ENCODE measurements at places on chromosomes 1 and 21.

- no peak for DNase-seq
Measured at GRCh38 chr1:187909382-187909781, 1080.6 kb downstream of the PLA2G4A start.

- no peak for DNase-seq
Measured at GRCh38 chr1:212302745-212303383, 17.7 kb downstream of the PPP2R5A start.

DNA sequence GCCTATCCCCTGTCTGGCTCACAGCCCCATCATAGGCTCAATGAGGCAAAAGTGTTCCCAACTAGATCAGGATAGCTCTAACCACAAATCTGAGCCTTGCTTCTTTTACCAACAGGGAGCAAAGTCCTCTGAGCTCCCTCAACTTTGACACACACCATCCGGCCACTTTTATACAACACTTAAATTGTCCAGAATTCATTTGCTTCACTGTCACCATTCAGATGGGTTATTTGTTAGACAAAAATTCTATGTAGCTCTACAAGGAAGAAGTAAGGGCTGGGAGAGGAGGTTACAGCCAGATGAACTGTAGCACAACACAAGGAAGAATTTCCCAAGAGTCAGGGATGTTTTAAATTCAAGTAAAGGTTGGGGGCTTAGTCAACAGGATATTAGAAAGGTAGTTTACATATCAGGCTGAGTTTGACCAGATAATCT is 50.8 kb downstream of the TGFBR3 start:
- no peak for DNase-seq

- DNase-seq, result no peak
Measured at GRCh38 chr21:36255663-36256062, 64.3 kb upstream of the MORC3 start.

DNA sequence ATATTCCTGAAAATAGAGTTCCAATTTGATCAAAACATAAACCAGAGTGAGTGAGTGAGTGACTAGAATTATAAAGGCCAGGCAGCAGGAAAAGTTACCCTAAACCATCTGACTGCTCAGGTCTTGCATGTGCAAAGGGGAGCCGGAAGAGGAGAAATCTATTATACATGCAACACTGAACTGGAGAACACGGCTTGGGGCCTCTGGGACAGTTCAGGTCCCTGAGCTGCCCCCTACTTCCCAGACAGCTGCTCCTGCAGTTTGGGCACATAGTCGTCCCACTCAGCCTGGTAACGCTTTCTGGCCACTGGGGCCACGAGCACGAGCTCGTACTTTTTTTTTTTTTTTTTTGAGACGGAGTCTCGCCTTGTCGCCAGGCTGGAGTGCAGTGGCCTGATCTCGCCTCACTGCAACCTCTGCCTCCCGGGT is 40.1 kb downstream of the PTPRC start:
- DNase-seq, result no peak

GRCh38 chr1:106278716-106279115 is 777.8 kb upstream of the PRMT6 start:
- no peak for DNase-seq

GRCh38 chr1:187474336-187474735 is 645.6 kb downstream of the PLA2G4A start:
- no peak for DNase-seq

- DNase-seq, result no peak
Measured at GRCh38 chr21:46099476-46099875, 1.6 kb downstream of the COL6A2 start.

DNA sequence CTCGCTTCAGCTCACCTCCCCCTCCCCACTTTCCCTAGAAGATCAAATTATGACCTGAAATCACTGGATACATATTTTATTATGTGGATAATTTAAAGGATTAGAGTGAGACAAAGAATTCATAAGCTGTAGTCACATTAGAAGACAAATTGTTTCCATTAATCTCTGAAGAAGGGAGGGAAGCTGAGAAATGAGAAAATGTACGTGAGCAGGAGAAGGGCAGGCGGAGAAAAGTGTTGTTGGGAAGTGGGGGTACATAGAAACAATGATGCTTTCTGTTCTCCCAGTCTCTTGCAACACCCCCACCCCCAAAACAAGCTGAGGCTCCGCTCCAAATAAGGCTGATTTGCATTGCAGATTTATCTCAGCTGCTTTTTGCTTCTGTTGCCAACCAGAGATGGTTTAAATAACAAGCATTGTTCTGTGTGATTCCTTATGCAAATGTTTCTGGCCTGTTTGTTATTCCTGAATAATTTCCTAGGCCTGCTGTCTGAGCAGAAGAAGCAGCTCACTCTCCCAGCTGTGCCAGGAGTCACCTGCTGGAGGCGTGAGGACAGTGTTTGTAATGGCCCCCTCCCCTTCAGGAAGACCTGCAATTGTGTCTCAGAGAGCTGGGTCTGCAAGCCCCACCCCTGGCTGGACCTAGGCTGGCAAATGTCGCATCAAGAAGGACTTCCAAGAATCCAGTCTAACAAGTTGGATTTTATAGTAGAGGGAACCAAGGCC is 121.8 kb upstream of the TNR start:
- no peak for DNase-seq

DNA sequence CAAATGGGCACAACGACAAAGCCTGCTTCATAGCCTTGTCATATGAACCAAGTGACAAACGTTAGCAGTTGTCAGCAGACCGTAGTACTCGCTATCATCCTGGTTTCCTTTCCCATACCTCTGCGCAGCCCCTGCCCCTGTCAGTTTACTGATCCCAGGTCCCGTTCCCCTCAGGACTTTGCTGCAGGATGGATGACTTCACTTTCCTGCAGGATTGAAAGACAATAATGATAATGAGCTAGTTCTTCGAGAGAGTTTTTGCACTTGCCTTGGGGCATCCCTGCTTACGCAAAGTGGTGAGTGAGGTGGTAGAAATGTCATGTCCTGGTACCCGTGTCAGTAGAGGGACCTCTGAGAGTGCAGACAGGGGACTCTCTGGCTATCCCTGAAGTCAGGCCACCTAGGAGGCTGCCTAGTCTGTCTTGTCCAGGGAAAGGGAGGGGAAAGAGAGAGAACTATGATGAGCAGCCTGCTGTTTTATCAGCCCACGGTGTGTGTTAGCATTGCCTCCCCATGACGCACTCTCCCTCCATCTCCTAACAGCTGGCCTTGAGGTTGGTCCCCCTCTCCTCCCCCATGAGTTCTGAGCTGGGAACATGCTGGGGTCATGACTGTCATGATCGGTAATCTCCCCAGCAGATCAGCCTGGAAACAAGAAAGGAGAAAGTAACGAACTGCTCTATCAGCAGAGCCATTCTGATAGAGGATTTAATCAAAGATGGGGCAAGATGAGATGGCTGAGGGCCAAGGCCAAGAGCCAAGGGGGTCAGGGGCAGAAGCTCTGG is 53.7 kb downstream of the ELK4 start:
- no peak for DNase-seq

DNA sequence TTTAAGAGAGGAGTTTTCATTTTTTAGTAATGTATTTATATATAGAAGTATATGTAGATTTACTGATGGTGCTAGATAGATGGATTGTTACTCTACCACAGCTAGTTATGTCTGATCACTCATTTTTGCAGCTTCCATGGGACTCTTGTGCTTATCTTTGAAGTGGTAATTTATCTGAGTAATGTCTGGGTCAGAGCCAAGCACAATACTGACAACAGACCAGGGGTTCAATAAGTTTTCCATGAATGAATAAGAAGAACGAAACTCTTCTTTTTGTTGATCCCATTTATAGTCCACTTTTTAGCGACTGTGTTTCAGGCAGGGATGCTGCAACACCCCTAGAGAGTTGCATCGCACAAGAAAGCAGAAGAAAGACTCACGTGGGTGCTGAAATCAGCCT is 935.2 kb downstream of the PLA2G4A start:
- no peak for DNase-seq

GRCh38 chr1:94004924-94005323 is 95.7 kb upstream of the GCLM start:
- no peak for DNase-seq

- DNase-seq, result no peak
Measured at GRCh38 chr21:15928686-15929425, 199.1 kb downstream of the USP25 start.

- DNase-seq, result no peak
Measured at GRCh38 chr1:116334015-116334547, 39.0 kb upstream of the ATP1A1 start.

DNA sequence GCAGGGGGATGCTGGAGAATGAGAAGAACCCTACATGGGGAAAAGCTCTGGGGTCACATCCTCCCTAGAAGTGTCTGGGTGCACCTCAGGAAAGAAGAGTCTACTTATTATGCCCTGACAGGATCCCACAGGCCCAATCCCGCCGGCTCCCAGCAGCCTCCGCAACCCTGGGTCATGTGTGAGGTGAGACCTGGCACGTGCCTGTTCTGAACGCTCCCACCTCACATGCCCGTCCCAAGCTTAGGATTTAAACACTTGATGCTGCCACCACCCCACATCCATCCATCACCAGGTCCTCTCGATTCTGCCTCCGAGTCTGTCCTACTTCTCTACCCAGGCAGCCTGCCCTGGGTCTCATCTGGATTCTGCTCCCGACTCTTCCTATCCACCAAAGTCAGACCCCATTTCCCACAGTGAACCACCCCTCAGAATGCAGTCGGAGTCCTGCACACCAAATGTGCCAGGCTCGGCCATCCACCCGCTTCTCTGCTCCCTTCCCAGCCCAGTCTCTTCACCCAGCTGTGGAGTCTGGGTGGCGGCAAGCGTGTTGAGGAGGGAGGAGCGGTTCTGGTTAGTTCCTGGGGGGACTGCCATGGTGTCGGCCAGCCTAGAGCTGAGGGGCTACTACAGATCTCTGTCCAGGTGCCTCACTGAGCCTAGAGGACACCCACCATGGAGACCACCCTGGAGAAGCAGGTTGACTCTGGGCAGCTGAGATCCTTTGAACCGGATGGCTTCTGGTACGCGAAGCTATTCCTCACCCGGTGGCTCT is 23.9 kb downstream of the SLC2A1 start:
- no peak for DNase-seq

- DNase-seq, result no peak
Measured at GRCh38 chr1:2803931-2804627, 2.6 kb upstream of the TTC34 start.

GRCh38 chr1:77966291-77966690 is 12.6 kb downstream of the FUBP1 start:
- no peak for DNase-seq

DNA sequence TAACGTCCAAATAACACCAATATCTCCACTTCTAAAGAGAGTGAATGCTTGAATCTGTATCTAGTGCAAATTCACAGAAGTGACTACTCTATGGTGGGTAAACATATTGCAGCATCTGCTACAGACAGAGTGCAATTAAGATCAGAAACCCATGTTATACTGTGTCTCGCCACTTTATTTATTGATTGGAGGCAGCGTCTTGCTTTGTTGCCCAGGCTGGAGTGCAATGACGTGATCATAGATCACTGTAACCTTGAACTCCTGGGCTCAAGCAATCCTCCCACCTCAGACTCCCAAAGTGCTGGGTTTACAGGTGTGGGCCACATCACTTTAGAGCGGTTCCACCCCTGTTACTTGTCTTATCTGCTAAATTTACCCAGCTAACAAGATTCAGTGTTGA is 57.0 kb downstream of the HLCS start:
- DNase-seq, result no peak

DNA sequence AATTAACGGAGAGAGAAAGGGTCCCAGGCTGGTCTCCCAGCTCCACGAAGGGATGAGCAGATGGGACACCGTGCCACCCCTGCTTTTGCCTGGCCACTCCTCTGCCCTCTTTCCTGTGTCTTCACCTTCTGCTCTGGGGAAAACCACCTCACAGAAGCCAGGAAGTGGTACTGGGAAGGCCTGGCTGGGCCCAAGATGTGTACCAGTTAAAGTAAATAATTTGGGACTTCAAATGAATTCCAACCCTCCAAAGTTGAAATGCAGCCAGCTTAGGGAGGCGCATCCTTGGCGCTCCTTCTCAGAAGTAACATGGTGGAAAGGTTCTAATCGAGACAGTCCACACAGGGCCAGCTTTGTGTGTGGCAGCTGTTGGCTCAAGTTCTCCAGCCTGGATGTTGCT is 45.7 kb downstream of the MAP3K21 start:
- no peak for DNase-seq

DNA sequence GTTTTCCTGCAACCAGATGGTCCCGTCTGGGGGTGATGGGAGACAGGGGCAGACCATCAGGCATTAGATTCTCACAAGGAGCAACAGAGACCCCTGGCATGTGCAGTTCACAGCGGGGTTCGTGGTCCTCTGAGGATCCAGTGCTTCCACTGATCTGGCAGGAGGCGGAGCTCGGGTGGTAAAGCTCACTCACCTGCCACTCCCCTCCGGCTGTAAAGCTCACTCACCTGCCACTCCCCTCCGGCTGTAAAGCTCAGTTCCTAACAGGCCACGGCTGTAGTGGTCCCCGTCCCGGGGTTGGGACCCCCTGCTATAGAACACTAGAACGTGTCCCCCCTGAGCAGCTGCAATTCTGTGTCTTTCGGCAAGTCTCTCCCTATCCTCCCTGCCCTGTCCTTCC is 4.6 kb downstream of the KRTAP10-12 start:
- DNase-seq, result no peak

- no peak for DNase-seq
Measured at GRCh38 chr1:66343569-66344325, 190.2 kb upstream of the SGIP1 start.

DNA sequence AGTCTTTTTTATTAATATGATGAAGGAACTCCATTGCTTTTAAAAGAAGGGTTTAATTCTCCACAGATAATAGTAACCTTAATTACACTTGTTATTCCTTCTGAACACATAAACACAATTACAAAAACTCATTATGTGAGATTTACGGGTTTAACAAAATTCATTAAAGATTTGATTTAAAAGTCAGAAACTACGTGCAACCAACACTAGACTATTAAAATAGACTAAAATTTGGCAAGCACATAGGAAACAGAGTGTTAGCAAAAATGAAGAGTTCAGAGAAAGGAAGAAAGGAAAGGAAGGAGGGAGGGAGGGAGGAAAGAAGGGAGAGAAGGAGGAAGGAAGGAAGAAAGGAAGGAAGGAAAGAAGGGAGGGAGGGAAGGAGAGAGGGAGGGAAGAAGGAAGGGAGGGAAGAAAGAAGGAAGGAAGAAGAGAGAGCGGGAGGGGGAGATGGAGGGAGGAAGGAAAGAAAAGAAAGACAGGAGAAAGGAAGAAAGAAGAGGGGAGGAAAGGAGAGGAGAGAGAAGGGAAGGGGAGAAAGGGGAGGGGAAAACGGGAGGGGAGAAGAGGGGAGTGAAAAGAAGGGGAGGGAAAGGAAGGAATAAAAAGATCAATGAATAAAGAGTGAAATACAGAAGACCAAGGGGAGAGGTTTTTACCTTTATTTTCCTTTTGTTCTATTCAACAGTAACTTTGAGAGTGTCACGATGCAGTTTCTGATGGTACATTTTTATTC is 123.4 kb upstream of the LYPLAL1 start:
- no peak for DNase-seq

GRCh38 chr21:42515708-42516502 is 2.3 kb downstream of the SLC37A1 start:
- no peak for DNase-seq
